ENCODE measurements at places on chromosomes 2 and 18. TPM values are rescaled to one million over a fixed set of nuclear protein-coding genes. Genes with fewer than 3 reads are reported as not detected.

DNA sequence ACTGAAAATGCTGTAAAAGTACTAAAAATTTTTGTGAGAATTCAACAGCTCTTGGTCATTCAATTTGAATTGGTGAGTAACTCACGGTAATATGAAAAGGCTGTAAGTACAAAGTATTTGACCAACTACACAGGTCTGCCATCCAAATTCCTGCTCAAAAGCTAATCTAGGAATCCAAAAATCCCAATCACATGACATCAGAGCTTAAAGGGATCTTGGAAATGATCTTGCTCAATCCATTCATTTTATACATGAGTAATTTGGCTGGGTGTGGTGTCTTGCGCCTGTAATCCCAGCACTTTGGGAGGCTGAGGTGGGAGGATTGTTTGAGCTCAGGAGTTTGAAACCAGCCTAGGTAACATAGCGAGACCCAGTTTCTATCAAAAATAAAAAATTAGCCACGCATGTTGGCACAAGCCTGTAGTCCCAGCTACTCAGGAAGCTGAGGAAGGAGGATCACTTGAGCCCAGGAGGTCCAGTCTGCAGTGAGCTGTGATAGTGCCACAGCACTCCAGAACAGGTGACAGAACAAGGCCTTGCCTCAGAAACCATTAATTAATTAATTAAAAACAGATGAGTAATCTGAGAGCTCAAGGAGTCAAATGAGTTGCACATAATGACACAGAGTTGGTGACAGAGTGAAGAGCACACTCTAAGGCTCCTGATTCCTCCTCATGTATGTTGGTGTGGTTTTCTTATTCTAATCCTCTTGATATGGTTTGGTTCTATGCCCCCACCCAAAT is 19.8 kb downstream of the SPIRE1 start:
- H3K27ac ChIP-seq, result no peak overlapping the region
- H3K4me3 ChIP-seq, result no peak overlapping the region
- H3K4me1 ChIP-seq, result peaks cover 9% of the 10 kb centered on the region
- no peaks in the 10 kb centered on the region for H3K27me3 ChIP-seq
- DNase-seq, result no peak
- H3K36me3 ChIP-seq, result no peaks in the 10 kb centered on the region

The NPPC gene
- total RNA-seq, result 1.6 TPM

DNA sequence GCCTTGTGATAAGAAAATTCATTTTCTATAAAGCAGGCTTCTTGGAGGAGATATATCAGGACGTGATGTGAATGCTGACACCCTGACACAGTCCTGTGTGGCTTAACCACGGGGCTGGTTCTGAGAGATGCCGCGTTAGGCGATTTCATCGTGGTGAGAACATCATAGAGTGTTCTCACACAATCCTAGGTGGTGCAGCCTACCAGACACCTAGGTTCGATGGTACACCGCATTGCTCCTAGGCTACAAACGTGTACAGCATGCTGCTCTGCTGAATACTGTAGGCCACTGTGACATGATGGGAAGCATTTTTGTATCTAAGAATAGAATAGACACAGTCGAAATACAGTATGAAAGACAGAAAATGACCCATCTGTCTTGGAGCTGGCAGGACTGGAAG is 82.5 kb downstream of the TNFRSF11A start:
- DNase-seq, result no peak
- no peak overlapping the region for H3K27ac ChIP-seq
- peaks cover 5% of the 10 kb centered on the region for H3K27me3 ChIP-seq
- H3K36me3 ChIP-seq, result no peaks in the 10 kb centered on the region
- no peaks in the 10 kb centered on the region for H3K4me1 ChIP-seq
- H3K4me3 ChIP-seq, result no peak overlapping the region

DNA sequence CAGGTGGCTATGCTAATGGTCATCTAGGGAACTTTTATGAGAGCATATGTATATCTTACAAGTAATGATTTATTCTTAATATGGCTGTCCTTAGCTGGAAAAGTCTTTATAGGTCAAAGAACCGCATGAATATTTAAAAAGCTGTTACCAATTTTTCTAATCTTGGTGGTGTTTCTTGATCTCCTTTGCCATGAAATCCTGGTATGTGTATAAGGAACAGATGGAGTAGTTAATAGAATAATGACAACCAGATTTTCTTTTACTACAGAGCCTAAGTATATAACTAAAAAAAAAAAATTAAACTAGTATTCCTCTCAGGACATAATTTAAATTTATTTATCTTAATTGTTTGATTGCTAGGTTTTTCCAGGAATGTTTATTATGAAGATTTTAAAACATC is 74.5 kb downstream of the RHBDD1 start:
- H3K36me3 ChIP-seq, result peaks cover 17% of the 10 kb centered on the region
- H3K27ac ChIP-seq, result no peak overlapping the region
- H3K27me3 ChIP-seq, result no peaks in the 10 kb centered on the region
- DNase-seq, result no peak
- H3K4me3 ChIP-seq, result no peak overlapping the region

DNA sequence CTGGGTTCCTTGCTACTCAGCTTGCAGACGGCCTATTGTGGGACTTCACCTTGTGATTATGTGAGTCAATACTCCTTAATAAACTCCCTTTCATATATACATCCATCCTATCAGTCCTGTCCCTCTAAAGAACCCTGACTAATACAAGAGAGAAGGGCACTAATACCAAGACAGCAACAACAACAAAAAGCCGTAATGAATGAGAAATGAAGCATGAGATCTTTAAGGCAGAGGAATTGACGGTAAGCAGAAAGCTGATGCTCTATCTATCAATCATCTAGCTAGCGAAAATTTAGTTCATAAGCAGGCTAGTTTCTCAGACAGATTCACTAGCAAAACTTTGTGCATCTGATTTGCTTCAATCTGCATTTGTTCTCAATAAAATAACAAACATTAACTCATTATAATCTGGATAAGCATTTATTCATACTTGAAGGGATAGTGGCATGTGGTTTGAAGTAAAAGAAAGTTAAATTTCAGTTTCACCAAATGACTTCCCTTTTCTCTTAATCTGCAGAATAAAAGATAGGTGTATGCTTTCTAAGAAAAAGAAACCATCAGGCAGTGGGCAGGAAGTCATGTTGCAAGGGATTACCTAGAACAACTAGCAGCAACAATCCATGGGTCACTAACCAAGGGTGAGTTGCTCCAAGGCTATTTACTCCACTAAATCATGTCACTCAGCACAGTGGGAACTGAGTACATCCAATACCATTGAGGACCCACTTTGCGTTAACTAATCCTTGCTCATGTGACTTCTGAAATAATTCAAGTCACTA is 376.5 kb downstream of the TMEM182 start:
- no peaks in the 10 kb centered on the region for H3K4me1 ChIP-seq
- no peak for DNase-seq
- H3K4me3 ChIP-seq, result no peak overlapping the region

GRCh38 chr2:10963155-10963554 is 51.4 kb downstream of the KCNF1 start:
- no peak overlapping the region for H3K4me3 ChIP-seq
- no peak for DNase-seq
- peaks cover 13% of the 10 kb centered on the region for H3K4me1 ChIP-seq
- H3K27ac ChIP-seq, result no peak overlapping the region

The RESP18 gene
- not detected for total RNA-seq

DNA sequence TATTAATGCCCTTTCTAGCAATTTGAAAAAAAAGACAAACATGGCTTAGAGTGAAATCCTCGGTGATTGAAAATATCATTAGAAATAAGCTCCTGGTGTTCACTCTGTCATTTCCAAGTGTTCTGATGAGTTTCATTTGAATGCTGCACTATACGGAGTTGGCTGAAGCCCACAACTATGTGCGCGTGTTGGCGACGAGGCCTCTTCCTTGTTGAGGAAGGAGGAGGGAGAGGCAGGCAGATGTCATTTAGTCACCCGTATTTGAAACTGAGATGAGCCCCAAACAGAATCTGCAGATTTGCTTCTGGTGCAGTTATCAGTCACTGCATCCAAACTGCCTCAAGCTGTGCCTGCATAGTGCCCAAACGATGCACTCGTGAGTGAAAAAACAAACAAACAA is 23.5 kb upstream of the SKOR2 start:
- DNase-seq, result no peak
- H3K27ac ChIP-seq, result no peak overlapping the region
- peaks cover 70% of the 10 kb centered on the region for H3K27me3 ChIP-seq
- no peak overlapping the region for H3K4me3 ChIP-seq
- no peaks in the 10 kb centered on the region for H3K4me1 ChIP-seq

The MROH2A gene
- not detected for total RNA-seq

DNA sequence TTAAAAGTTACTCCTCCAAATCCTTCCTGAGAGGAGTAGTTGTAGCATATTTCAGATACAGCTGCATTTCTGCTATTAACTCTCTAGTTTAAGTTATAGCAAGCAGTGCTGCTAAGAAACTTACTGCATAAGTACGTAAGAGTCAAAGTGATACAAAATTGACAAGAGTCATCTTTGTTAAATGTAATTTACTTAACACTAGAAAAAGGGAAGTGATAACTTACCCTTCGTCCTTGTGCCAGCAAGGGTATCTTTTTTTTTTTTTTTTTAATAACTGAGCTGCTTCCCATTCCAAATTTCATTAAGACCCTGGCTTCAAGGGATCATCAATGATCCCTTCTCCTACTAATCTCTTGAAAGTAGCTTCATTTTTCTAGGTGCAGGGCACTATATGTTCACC is 493.0 kb downstream of the PLCL1 start:
- H3K4me3 ChIP-seq, result no peak overlapping the region
- no peak for DNase-seq
- H3K4me1 ChIP-seq, result no peaks in the 10 kb centered on the region
- no peaks in the 10 kb centered on the region for H3K36me3 ChIP-seq

GRCh38 chr2:157760949-157761348 is 115.2 kb downstream of the ACVR1 start:
- H3K27ac ChIP-seq, result no peak overlapping the region
- peaks cover 54% of the 10 kb centered on the region for H3K36me3 ChIP-seq
- no peaks in the 10 kb centered on the region for H3K4me1 ChIP-seq

The CRACDL gene
- 6.2 TPM for total RNA-seq

GRCh38 chr2:234292205-234292961 is 204.5 kb downstream of the ARL4C start:
- H3K4me3 ChIP-seq, result no peak overlapping the region
- H3K4me1 ChIP-seq, result peaks cover 10% of the 10 kb centered on the region
- no peaks in the 10 kb centered on the region for H3K27me3 ChIP-seq
- no peak for DNase-seq
- peak overlapping the region; percentile 34 for H3K27ac ChIP-seq

- peaks cover 7% of the 10 kb centered on the region for H3K27me3 ChIP-seq
- DNase-seq, result no peak
- no peak overlapping the region for H3K27ac ChIP-seq
These were observed 6.9 kb downstream of the CCDC195 start for GRCh38 chr2:224709301-224709700.

The PLGLB1 gene
- 6.4 TPM for total RNA-seq

DNA sequence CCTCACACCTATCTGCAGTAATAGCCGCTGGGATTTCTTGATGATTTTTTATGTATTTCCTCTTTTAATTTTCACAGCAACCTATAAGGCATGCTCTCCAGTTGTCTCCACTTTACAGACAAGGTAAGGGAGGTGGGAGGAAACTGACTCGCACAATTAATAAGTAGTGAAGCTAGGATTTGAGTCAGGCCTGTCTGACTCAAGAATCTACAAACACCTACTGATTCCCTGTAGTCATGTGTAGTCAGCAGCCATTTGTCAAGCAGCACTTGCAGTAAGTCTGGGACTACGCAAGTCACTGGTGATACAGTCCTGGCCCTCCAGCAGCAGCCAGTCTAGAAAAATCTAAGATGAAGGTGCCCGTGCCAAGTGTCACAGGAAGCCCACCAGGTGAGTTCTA is 193.6 kb upstream of the PKDCC start:
- peaks cover 8% of the 10 kb centered on the region for H3K4me1 ChIP-seq
- H3K4me3 ChIP-seq, result no peak overlapping the region
- peaks cover 12% of the 10 kb centered on the region for H3K27me3 ChIP-seq
- H3K27ac ChIP-seq, result no peak overlapping the region
- no peak for DNase-seq

GRCh38 chr18:24771300-24771699 is 310.9 kb downstream of the HRH4 start:
- H3K27ac ChIP-seq, result no peak overlapping the region
- DNase-seq, result no peak
- H3K36me3 ChIP-seq, result no peaks in the 10 kb centered on the region
- no peak overlapping the region for H3K4me3 ChIP-seq
- H3K27me3 ChIP-seq, result peaks cover 4% of the 10 kb centered on the region
- H3K4me1 ChIP-seq, result no peaks in the 10 kb centered on the region

The GYPC gene
- total RNA-seq, result 13.3 TPM

- H3K27me3 ChIP-seq, result no peaks in the 10 kb centered on the region
- DNase-seq, result no peak
- no peak overlapping the region for H3K4me3 ChIP-seq
- no peak overlapping the region for H3K27ac ChIP-seq
- peaks cover 36% of the 10 kb centered on the region for H3K36me3 ChIP-seq
These were observed 47.4 kb downstream of the RPE start for GRCh38 chr2:210049831-210050230.

- no peaks in the 10 kb centered on the region for H3K36me3 ChIP-seq
- H3K27ac ChIP-seq, result no peak overlapping the region
- peaks cover 2% of the 10 kb centered on the region for H3K4me1 ChIP-seq
- no peak overlapping the region for H3K4me3 ChIP-seq
- no peak for DNase-seq
These were observed 294.5 kb upstream of the NT5C1B start for GRCh38 chr2:18883616-18884456.

DNA sequence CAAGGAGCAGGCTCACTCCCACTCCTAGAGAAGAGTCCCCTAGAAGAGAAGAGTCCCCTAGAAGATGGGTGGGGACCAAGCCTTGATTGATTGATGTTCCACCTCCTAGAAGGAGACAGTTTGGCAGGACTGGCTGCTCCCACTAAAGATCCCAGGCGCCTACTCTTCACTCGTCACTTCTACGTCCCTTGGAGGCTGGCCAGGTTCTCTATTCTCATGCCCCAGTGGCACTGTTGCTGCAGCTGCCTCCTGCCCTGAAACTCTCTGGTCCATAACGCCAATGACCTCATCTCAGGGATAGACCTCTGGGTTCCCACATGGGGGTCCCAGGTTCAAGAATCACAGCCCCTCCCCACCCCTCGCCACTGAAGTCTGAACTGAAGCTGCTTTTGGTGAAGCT is 2.5 kb upstream of the SP140L start:
- DNase-seq, result no peak
- H3K4me3 ChIP-seq, result no peak overlapping the region
- peaks cover 7% of the 10 kb centered on the region for H3K4me1 ChIP-seq

The GALNT14 gene
- total RNA-seq, result 7.4 TPM

- no peaks in the 10 kb centered on the region for H3K27me3 ChIP-seq
- DNase-seq, result no peak
- peaks cover 5% of the 10 kb centered on the region for H3K4me1 ChIP-seq
- H3K4me3 ChIP-seq, result no peak overlapping the region
- no peaks in the 10 kb centered on the region for H3K36me3 ChIP-seq
- H3K27ac ChIP-seq, result no peak overlapping the region
These were observed 47.9 kb downstream of the E2F6 start for GRCh38 chr2:11417946-11418585.

DNA sequence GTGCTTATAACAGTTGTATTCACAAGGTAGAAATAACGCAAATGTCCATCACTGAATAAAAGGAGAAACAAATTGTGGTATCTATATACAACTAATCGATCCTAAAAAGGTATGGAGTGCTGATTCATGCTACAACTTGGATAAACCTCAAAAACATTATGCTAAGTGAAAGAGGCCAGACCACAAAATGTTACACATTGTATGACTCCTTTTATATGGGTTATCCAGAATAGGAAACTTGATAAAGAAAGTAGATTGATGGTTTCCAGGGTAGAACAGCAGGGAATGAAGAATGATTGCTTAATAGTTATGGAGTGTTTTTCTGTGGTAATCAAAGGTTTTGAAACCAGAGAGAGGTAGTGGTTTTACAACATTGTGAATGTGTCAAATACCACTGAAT is 432.2 kb upstream of the TRIB2 start:
- H3K4me1 ChIP-seq, result peaks cover 19% of the 10 kb centered on the region
- H3K27me3 ChIP-seq, result peaks cover 3% of the 10 kb centered on the region
- H3K27ac ChIP-seq, result no peak overlapping the region
- H3K4me3 ChIP-seq, result no peak overlapping the region
- no peak for DNase-seq
